ENCODE measurements at places on chromosomes 6 and 20.

DNA sequence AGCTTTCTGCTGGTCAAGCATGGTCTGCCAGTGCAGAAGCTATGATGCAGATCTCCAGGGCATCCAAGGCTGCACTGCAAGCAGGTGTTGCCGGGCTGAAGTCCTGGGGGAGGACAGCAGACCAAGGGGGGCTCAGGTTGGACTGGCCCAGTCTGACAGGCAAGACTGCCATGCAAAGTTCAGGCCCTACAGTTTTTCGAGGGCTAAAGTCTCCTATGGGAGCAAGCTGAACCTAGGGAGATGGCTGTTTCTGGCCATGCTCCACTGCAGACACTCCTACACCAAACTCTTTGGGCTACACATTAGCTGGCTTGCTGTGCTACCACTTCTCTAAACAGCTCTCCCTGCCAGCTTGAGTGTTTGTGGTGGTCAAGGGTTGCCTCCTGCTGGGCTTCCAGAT lies 130.0 kb upstream of the SYNCRIP start:
- DNase-seq = no peak

GRCh38 chr6:70846207-70846835 lies 110.5 kb downstream of the B3GAT2 start:
- DNase-seq = no peak

- no peak for DNase-seq
Measured at GRCh38 chr20:58905236-58905635, 52.7 kb downstream of the GNAS start.

GRCh38 chr20:54131675-54132611 lies 41.8 kb downstream of the CYP24A1 start:
- no peak for DNase-seq

GRCh38 chr6:20338156-20338555 lies 63.5 kb upstream of the E2F3 start:
- DNase-seq = no peak

GRCh38 chr20:20956513-20956931 lies 149.6 kb downstream of the LINC00237 start:
- peak; percentile 66 for DNase-seq

DNA sequence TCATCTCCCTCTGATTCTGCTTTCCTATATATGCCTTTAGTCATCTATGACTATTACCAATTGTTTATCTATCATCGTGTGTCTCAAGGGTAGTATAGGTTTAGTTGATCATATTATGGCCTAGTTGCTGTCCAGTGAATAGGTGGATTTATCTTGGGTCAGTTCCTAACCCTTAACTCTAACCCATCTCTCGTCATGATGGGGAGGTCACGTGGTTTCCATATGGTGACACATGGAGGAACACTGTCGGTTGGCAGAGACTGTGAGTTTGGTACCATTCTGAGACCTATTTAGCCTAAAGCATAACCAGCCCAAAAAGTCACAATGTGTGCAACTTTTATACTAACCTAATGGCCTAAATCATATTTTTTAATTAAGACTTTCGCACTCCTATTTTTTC lies 103.5 kb downstream of the SAMD5 start:
- no peak for DNase-seq

- DNase-seq = no peak
Measured at GRCh38 chr6:139186242-139186641, 51.4 kb downstream of the HECA start.

DNA sequence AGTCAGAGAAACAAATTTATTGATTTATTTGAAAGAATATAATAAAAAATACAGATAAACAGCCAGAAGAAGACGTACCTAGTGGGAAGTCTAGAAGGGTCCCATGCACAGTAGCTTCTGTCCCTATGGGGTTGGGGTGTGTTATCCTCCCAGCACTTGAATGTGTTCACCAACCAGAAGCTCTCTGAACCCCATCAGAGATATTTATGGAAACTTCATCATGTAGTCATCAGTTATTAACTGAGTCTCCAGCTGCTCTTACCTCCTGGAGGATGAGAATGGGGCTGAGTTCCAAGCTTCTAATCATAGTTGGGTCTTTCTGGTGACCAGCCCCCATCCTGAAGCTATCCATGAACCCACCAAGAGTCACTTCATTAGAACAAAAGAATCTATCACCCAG lies 15.4 kb upstream of the USP45 start:
- no peak for DNase-seq

DNA sequence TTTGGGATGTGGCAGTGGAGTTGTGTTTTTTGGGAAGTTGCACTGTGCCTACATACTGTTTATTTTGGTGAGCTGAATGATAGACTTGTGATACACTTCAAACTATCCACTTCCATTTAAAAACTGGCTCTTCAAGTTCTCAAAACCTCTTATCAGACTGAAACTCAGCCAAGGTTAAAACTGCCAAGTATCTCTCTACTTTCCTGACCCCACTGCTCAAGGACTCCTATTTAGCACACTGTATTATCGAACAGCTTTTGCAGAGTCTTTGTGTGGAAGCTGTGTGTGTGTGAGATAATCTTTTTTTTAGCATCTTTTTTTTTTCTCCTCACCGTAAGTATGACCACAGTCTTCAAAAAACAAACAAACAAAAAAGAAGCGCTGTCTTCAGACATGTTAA lies 21.1 kb downstream of the STX11 start:
- no peak for DNase-seq

DNA sequence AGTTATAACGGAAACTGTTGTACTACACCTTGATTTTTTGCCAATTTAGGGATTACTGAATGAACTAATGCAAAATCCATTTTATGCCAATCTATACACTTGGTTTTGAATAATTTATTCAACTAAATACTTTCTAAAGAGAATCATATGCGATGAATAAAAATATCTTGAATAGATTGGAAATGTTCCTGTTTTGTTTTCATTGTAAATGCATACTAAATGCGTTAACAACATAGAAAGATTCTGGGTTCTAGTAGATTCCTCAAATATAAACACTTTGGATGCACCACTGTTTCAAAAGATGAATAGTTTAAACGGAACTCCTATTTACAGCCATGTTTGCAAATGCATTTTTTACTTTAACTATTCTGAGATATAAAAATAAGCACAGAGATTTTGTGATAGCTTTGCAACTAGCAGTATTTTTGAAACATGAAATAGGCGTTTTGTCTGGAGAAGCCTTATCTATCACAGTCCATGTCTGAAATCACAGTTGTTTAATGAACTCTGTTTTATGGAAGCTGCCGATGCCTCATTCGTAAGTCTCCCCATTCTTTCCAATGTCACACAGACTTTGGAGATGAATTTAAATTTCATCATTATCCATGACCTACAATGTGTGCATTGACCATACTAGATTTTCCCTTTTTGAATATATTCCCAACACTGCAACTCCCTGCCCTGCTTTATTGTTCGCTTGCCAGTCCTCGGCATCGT lies 277.7 kb upstream of the QKI start:
- DNase-seq = no peak

DNA sequence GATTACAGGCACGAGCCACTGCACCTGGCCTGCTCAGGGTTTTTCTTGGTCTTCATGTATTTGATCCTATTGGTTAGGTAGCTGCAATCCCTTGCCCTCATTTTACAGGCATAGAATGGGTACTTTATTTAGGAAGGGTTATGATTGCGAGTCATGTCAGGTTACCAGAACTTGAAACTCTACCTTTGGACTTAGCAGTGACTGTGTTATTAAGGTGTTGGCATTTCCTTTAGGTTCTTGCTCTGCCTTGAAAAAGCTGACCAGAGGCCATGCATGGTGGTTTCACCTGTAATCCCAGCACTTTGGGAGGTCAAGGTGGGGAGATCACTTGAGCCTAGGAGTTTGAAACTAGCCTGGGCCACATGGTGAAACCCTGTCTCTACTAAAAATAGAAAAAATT lies 24.5 kb downstream of the JARID2 start:
- DNase-seq = no peak

GRCh38 chr6:134111062-134111677 lies 58.7 kb upstream of the SLC2A12 start:
- no peak for DNase-seq

Measured in NCI-H1930 (cell line).